ENCODE measurements at places on chromosomes 2 and 18.

DNA sequence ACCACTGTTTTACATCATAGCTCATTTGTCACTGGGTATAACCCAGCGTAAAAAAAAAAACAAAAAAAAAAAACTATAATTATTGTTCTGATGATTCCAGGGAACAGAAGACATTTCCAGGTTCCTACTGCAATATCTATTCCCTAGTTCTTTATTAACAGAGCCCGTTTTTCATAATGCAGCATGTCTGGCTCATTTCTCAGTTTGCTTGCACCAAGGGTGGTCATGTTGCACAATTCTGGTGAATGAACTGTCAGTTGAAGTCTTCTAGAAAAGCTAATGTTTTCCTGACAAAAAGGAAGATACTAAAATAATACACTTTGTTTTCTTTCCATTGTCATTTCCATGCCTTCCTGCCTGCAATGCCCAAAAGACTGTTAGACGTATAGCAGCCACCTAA, 180.1 kb downstream of the RDH14 start:
- no peak overlapping the region for H3K27ac ChIP-seq
- no peaks in the 10 kb centered on the region for H3K4me1 ChIP-seq
- H3K36me3 ChIP-seq = no peaks in the 10 kb centered on the region
- no peak overlapping the region for H3K4me3 ChIP-seq

DNA sequence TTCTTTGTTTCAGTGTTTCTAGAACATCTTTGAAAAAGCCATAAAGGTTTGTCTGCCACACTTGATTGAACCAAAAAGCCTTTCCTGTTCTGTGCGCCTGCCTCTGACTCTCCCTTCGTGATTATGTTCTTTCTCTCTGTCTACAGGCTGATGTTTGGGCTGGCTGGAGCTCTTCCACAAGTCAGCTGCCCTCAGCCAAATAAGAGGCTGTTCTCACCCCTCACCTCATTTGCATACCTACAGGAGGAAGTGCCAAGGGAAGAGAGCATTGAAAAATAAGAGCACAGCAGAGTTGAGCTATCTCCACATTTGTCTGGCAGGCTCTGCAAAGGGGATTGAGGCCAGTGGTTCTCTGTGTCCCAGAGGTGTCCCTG, 15.8 kb downstream of the INPP5D start:
- DNase-seq = peak; percentile 82
- peaks cover 87% of the 10 kb centered on the region for H3K4me1 ChIP-seq
- peak overlapping the region; percentile 89 for H3K27ac ChIP-seq
- H3K4me3 ChIP-seq = peak overlapping the region; percentile 30

DNA sequence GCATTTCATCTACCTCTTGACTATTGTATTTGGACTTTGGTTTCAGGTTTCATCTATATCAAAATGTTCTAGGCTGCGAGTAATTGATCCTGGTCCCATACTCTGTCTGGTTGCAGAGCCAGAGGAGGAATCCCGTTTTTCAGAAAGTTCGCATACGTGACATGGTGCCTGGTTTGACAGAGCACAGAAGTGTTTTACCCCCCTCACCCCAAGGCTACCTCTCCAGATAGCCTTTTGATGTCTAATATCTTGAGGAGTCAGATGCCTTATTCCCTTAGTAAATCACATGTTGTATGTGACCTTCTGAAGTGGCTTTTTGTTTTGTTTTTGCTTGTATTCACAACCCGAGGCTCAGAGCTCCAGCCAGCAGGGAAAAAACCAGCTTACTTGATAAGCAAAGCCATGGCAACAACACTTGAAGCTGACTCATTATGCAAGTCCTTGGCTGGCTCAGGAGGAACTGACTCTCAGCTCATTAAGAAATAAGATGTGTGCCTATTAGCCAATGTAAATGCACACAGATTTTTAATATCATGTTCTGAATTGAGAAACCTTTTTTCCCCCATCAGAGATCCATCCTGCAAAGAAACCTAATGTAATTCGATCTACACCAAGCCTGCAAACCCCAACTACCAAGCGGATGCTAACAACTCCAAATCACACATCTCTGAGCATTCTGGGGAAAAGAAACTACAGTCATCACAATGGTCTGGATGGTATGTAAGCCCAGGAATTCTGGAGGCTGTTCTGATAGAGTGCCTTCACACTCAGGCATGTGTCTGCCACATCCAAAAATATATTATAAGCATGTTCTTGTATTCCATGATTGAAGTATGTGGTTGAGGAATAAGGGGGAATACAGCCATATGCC, 41.4 kb downstream of the OXER1 start:
- DNase-seq = peak; percentile 91
- H3K27ac ChIP-seq = peak overlapping the region; percentile 86
- peaks cover 3% of the 10 kb centered on the region for H3K36me3 ChIP-seq
- H3K4me3 ChIP-seq = peak overlapping the region; percentile 10
- peaks cover 19% of the 10 kb centered on the region for H3K4me1 ChIP-seq

GRCh38 chr18:74040459-74041332, 106.9 kb downstream of the FBXO15 start:
- no peaks in the 10 kb centered on the region for H3K36me3 ChIP-seq
- no peak overlapping the region for H3K27ac ChIP-seq
- H3K4me3 ChIP-seq = no peak overlapping the region
- DNase-seq = no peak

GRCh38 chr18:49168281-49168985, 217.7 kb upstream of the SMAD7 start:
- H3K4me1 ChIP-seq = peaks cover 26% of the 10 kb centered on the region
- no peaks in the 10 kb centered on the region for H3K36me3 ChIP-seq
- DNase-seq = no peak
- peak overlapping the region; percentile 38 for H3K27ac ChIP-seq
- H3K27me3 ChIP-seq = no peaks in the 10 kb centered on the region
